ENCODE measurements at places on chromosomes 12 and 14. TPM values are rescaled to one million over a fixed set of nuclear protein-coding genes. Genes with fewer than 3 reads are reported as not detected.

PYGL gene
- 0.17 TPM for total RNA-seq

TAS2R7 gene
- total RNA-seq, result not detected

HCAR3 gene
- total RNA-seq, result 0.62 TPM

C14orf132 gene
- total RNA-seq, result 0.20 TPM

RALGAPA1 gene
- total RNA-seq, result 40.3 TPM

EGLN3 gene
- total RNA-seq, result 11.2 TPM

WIF1 gene
- not detected for total RNA-seq

CHURC1 gene
- 50.7 TPM for total RNA-seq

GARIN6 gene
- not detected for total RNA-seq

TMEM119 gene
- 0.12 TPM for total RNA-seq

LRP6 gene
- total RNA-seq, result 5.5 TPM

Data from activated T-helper 1 cell treated with anti-CD3 and anti-CD28 coated beads, Interleukin-12 subunit alpha, Interleukin-12 subunit beta, Interleukin-2, Interleukin-4 antibody, amounts not matched to agents 30 ng/mL and 10 ng/mL and 1 ng/mL, durations not matched to agents 14 hours and 24 hours and 36 hours (primary cell).